Fibroblast of skin of left quadriceps (primary cell): ENCODE measurements at places on chromosomes 2 and 18.
A peak's percentile ranks its signal among the peaks of the same experiment; 100 is the strongest.

DNA sequence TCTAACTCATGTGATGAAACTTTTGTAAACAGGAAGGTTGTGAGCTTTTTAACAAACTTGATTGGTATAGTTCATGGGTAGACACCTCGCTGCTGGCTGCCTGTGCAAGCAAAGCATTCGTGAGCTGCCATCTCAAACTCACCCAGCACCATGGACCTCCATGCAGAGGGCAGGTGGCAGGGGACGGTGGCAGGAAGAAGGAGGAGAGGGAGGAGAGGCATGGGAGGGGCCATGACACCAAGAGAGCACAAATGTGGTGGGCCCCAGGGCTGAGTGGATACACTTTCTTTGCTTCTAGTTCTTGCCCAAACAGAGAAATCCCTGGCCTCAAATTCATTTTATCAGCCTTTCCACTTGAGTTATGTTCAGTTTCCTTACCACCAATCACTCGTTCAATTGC lies 29.1 kb downstream of the AFG3L2 start:
- DNase-seq: no peak

DNA sequence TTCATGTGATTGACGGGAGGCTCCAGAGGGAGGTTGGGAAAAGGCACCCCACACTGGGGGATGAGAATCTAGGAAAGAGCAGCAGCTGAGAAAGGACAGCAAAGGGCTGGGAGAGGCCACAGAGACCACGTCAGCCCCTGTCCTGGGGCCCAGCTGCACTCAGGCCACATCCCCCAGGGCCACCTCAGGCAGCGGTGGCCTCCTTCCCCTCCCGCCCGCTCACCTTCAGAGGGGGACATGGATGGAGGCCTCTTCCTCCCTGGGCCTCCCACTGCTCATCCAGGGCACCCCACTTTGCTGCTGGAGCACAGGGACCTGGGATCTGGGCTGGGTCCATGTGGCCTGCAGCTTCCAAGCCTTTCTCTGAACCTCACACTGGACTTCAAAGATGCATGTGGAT lies 199.8 kb upstream of the HDAC4 start:
- no peak for DNase-seq

DNA sequence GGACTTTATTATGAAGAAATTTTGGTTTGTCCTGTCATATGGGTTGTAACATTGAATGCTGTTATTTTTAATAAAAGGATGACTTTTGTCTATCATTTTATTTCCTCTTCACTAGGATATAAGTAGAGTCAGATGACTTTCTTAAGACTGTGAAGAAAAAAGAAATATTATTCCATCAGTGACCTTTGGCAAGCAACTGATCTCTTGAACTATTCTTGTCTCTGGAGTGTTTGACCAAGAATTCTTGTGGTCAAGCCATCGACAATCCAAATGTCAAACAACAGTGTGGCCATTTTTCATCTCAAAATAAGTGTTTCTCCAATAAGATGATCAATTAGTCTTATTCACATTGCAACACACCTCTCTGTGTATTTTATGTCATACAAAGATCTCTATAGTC lies 24.9 kb downstream of the HOXD1 start:
- DNase-seq: no peak

GRCh38 chr2:186569897-186570296 lies 20.0 kb upstream of the ITGAV start:
- DNase-seq: no peak

- DNase-seq: peak; percentile 88
These were observed 70.1 kb downstream of the BCL11A start for GRCh38 chr2:60483401-60483800.

- DNase-seq: no peak
These were observed 53.3 kb upstream of the TTN start for GRCh38 chr2:178860551-178860950.

GRCh38 chr2:15560140-15560987 lies 770 bp downstream of the NBAS start:
- no peak for DNase-seq

DNA sequence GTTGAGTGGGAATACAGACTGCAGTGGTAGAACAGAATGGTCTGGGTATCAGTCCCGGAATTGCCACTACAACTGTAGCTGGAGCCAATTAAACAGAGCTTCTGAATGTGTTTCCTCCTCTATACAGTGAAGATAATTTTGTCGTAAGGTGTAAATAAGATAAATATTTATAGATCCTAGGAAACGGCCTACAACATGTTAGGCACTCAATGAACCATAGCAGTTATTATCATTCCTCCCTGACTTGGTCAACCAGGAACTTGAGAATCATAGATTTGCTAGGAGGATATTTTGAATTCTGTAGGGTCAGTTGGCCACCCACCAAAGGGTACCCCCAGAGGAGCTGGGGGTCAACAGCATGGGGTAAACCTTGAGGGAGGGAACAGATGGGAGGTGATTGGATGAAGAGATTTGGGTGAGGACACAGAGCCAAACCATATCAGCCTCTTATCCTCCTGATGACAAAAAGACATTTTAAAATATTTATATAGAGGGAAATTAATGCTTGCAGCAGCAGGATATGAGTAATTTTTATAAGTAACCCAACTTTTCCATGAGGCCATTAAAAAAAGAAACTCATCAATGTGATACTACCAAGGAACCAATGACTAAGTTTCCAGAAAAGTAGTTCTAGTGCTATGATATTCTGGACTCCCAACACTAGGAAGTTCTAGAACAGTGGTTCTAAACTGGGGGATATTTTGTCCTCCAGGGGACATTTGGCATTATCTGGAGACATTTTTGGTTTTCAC lies 4.0 kb downstream of the DHRS9 start:
- no peak for DNase-seq

DNA sequence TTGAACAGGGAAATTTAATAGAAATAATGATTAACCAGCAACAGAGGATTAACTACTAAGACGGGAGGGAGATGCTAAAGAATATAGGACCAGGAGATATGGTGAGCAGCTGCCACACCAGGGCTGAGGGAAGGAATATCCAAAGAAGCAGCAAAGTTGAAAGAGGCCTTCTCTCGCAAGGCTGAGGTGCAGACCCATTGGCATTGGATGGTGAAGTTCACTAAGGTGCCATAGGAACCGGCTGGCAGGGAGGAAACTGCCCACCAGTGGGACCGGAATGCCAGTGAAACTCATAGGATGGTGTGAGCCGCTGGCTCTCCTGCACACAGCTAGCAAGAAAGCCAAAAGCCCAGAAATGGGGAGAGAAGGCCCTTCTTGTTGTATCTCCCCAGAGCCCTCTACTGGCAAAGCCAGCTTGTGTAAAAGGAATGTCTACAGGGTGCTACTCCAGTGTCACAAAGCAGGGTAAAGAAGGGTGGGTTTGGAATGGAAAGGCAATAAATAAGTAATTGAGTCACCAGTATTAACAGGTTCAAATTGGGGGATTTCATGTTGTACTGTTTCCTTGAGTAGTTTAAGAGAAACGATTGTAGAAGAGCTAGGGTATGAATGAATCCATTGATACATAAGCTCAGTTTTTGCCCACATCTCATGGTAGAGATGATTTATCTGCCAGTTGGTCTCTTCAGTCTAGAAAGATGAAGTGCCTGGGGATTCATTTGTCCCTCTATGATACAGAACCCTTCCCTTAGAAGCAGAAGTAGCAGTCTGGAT lies 36.0 kb downstream of the FARP2 start:
- DNase-seq: peak; percentile 20

DNA sequence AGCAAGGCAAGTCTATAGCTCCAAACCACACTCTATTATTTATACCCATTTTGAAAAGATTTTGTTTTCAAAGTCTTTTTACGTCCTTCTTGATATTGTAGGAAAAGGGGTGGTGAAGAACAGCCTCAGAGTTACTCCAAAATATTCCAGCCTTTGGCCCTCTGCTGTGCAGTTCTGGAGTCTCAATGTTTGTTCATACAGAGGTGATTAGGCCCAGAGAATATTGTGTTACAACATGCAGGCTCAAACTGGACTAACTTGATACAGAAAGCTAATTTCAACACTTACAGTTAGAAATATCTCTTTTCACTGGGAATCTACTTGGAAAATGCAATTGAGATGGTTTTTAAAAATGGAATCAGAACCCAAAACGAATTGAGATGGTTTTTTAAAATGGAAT lies 40.4 kb upstream of the SLC25A52 start:
- no peak for DNase-seq

GRCh38 chr2:199458806-199459285 lies 1.1 kb upstream of the SATB2 start:
- no peak for DNase-seq

- no peak for DNase-seq
These were observed 27.3 kb downstream of the GKN2 start for GRCh38 chr2:68925295-68925896.

GRCh38 chr2:194363295-194363694 lies 1293.7 kb upstream of the SLC39A10 start:
- no peak for DNase-seq

DNA sequence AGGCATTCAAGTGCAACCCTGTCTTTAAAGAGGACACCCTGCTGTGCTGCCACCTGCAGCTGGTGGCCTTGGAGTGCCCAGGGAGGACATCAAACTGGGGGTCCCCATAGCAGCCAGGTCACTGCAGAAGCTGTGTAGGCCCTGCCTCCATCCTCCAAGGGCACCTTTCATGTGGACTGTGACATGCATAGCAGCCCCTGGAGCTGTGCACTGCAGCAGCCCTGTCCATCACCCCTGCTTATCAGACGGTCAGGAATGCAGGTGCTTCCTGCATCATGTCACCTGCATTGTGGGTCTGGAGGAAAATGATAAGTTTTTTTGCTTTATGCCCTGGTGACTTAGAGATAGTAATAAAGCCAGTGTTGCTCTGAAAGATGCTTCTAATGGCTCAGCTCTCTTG lies 155.7 kb downstream of the DYSF start:
- no peak for DNase-seq

DNA sequence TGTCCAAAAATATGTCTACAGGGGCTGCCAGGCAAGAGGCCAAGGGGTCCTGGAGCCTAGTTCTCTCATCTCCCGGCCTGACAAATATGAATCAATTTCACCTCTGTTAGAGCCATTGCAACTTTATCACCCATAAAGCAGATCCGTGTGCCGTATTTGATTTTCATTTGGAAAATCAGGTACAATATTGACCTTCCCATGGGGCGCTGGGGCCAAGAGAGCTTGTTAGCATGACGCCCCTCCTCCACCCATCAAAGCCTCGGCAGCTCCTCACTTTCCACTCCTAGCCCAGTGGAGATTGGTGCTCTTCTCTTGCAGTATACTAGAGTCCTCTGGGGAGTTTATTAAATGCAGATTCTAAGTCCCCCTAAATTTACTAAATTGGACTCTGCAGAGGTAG lies 96.8 kb downstream of the CAPN13 start:
- no peak for DNase-seq

DNA sequence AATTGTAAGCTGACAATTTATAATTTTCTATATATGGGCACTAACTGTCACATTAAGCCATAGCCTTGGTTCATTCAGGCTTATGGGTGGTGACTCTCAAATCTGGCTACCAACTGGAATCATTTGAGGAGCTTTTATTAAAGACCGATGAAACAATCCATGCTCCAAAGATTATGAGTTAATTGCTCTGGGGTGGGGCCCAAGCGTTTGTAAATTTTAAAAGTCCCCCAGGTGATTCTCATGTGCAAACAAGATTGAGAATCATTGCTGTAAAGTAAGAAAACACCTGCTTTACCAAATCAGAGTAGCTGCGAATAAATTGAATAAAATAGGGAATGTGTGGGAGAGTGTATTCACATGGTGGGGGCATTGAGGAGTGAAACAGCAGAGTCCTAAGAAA lies 76.1 kb upstream of the RAB27B start:
- no peak for DNase-seq

DNA sequence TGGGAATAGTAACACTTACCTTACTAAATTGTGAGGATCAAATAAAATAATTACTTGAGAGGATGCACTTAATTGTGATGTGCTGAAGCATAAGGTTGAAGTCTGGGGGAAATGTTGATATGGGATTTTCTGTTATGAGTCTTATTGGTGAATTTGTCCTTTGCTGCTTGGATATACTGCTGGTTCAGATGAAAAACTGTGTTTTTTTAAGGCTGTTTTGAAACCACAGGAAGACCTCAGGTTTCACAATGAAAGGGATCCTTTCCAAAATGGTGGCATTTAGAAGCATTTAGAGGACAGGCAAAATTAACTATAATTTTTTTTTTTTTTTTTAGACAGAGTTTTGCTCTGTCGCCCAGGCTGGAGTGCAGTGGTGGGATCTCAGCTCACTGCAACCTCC lies 34.9 kb downstream of the SPATS2L start:
- no peak for DNase-seq
